CD8-positive, alpha-beta memory T cell (primary cell): ENCODE measurements at places on chromosomes 13 and 19. TPM values are rescaled to one million over a fixed set of nuclear protein-coding genes. Genes with fewer than 3 reads are reported as not detected.

GRCh38 chr19:55047951-55048350 lies 9.9 kb upstream of the GP6 start:
- H3K4me1 ChIP-seq = no peaks in the 10 kb centered on the region
- H3K4me3 ChIP-seq = no peak overlapping the region
- H3K27ac ChIP-seq = no peak overlapping the region
- no peaks in the 10 kb centered on the region for H3K27me3 ChIP-seq
- DNase-seq = no peak
- peaks cover 13% of the 10 kb centered on the region for H3K36me3 ChIP-seq

DNA sequence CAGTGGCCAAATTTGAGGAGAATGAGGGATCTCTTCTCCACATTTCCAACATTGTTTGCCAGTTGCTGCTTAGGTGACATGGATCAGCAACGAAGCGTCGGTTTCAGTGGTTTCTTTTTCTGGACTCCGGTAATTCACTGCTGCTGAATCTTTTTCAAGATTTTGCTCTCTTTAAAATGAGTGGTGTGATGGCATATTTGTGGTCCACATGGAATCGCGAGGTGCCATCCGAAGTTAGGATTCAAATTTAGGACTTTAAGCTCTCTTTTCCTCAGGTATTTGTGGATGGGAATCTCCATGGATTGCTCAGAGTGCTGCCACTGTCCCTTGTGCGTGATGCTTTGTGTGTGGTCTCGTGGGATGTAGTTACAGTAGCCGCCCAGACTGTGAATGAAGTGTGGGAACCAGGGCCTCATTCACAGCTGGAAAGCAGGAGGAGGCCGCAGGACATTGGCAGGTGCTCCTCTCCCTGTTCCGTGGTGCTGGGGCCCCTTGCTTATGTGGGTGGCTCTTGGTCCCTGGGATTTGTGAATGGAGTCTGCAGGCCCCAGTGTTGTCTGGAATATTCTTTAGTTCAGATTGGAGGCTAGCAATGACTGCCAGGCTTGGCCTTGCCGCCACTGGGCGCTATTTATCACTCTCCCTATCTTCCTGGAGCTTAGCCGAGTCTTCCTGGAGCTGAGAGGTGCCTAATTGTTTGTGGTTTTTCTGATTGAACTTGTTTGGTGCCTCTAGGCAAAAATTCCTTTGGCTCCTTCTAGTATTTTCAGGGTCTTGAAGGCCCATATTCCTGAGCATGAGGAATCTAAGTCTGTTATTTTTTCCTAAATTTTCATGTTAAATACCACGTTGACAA lies 1.5 kb downstream of the ILF3 start:
- H3K4me3 ChIP-seq = peak overlapping the region; percentile 87
- H3K36me3 ChIP-seq = peaks cover 5% of the 10 kb centered on the region
- H3K27me3 ChIP-seq = no peaks in the 10 kb centered on the region

GRCh38 chr13:42119875-42120274 lies 71.4 kb downstream of the DGKH start:
- no peak for DNase-seq
- no peaks in the 10 kb centered on the region for H3K4me1 ChIP-seq
- no peak overlapping the region for H3K27ac ChIP-seq
- H3K4me3 ChIP-seq = no peak overlapping the region
- H3K27me3 ChIP-seq = no peaks in the 10 kb centered on the region

GRCh38 chr19:35090506-35091214 lies 25.0 kb upstream of the FXYD3 start:
- no peaks in the 10 kb centered on the region for H3K36me3 ChIP-seq
- H3K27ac ChIP-seq = no peak overlapping the region
- DNase-seq = no peak
- peaks cover 18% of the 10 kb centered on the region for H3K4me1 ChIP-seq

DNA sequence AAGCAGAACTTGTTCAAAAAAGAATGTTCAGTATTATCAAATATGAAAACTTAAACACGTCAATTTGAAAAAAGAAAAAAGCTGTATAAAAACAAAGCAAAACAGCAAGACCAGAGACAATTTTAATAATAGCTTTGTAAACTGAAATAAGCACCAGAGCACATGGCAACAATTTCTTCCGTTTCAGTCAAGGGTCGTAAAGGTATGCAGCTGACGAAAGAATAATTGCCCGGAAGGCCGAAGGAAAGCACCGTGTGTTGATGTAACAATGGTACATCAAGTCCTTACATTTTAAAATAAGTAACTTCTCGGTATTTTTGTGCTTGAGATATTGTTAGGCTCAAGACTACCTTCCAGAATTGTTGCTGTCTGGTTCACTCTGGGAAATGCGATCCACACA lies 1.7 kb downstream of the PROSER1 start:
- H3K4me1 ChIP-seq = peaks cover 35% of the 10 kb centered on the region
- H3K27me3 ChIP-seq = no peaks in the 10 kb centered on the region
- DNase-seq = peak; percentile 18
- peak overlapping the region; percentile 2 for H3K27ac ChIP-seq
- no peaks in the 10 kb centered on the region for H3K36me3 ChIP-seq
- peak overlapping the region; percentile 90 for H3K4me3 ChIP-seq

DNA sequence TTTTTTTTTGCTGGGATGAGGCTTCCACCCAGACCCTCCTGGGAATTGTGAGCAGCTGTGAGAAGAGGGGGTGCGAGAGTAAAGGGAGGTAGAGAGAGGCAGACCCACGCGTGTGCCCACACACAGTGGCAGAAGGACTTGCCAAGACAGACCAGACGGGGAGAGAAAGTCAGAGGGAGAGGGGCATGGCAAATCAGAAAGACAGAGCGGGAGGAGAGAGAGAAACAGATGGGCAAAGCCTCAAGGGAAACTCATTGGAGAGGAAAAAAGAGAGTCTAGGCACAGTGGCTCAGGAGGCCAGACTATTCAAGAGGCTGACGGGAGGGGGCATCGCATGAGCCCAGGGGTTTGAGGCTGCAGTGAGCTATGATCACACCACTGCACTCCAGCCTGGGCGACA lies 17.0 kb downstream of the CATSPERG start:
- H3K27me3 ChIP-seq = no peaks in the 10 kb centered on the region
- no peaks in the 10 kb centered on the region for H3K36me3 ChIP-seq
- no peak for DNase-seq
- H3K27ac ChIP-seq = no peak overlapping the region

- DNase-seq = no peak
- H3K4me3 ChIP-seq = no peak overlapping the region
- no peaks in the 10 kb centered on the region for H3K27me3 ChIP-seq
- H3K4me1 ChIP-seq = no peaks in the 10 kb centered on the region
These were observed 1074.3 kb upstream of the SLC10A2 start for GRCh38 chr13:104140552-104140951.

GRCh38 chr13:102131246-102131645 lies 270.6 kb downstream of the FGF14 start:
- H3K27me3 ChIP-seq = no peaks in the 10 kb centered on the region
- no peaks in the 10 kb centered on the region for H3K36me3 ChIP-seq
- no peaks in the 10 kb centered on the region for H3K4me1 ChIP-seq
- no peak overlapping the region for H3K4me3 ChIP-seq
- no peak for DNase-seq

DNA sequence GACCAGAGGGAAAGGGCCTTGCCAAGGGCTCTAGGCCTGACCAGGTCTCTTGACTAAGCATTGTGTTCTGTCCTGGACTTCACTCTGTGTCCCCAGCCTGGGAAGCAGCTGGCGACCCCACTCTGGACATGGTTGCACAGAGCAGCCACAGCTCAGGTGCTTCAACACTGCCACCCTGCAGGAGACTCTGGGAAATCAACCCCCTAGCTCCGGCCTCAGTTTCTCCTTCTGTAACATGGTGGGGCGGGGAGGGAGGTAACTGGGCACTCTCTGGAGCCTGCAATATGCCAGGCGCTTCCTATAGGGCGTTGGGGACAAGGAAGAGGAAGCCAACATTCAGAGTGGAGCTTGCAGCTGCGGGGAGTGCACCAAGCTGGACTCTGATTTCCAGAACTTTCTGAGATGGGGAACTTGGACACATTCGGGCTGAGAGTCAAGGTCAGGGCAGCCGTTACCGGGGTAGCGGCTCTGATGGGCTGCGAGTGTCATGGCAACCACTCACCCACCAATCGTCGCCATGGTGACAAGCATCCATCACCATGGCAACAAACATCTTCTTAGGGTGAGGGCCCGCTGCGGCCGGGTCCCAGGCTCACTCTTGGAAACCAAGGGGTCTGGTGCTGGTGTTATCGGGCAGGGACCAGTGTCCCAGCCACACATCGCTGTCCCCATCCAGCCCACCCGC lies 12.8 kb downstream of the F2RL3 start:
- no peaks in the 10 kb centered on the region for H3K27me3 ChIP-seq
- no peak overlapping the region for H3K4me3 ChIP-seq
- H3K27ac ChIP-seq = no peak overlapping the region
- DNase-seq = no peak
- peaks cover 7% of the 10 kb centered on the region for H3K4me1 ChIP-seq

DNA sequence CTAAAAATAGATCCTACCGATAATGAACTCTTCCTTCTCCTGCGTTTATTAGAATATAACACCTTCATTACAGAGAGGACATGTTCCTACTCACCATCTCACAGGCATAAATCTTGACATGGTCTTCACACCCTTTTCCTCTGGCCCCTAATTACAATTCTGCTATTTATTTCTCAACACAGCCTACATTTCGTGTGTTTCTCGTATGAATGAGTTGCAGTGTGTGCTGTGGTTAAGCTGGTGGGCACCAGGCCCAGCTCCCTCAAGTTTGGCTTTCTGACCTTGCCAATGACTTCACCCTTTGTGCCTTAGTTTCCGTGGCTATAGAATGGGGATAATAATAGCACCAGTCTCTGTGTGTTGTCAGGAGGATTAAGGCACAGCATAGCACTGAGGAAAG lies 12.3 kb upstream of the KATNAL1 start:
- no peak for DNase-seq
- H3K27me3 ChIP-seq = no peaks in the 10 kb centered on the region
- H3K4me3 ChIP-seq = no peak overlapping the region
- no peaks in the 10 kb centered on the region for H3K36me3 ChIP-seq
- no peaks in the 10 kb centered on the region for H3K4me1 ChIP-seq
- no peak overlapping the region for H3K27ac ChIP-seq

DNA sequence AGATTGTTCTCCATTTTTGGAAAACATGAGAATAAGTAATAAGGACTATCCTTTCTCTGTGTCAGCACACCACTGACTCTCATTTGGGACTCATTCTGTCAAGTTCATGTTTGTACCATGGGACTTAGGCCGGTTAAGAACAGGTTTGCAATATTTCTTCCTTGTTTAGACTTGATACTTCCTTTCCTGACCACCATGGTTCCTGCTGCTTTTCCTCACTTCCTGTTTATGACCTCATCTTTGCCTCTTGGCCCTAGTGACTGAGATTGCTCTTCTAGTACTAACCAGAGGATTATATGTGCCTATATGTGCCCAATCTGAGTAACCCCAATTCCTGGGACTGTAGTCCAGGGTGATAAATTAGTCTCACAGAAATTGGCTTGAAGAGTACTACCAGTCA lies 32.5 kb upstream of the NDFIP2 start:
- H3K27me3 ChIP-seq = no peaks in the 10 kb centered on the region
- DNase-seq = no peak
- H3K27ac ChIP-seq = no peak overlapping the region

GRCh38 chr13:24922387-24922744 lies 158.4 kb downstream of the RNF17 start:
- peak overlapping the region; percentile 83 for H3K4me3 ChIP-seq
- no peaks in the 10 kb centered on the region for H3K27me3 ChIP-seq
- peaks cover 7% of the 10 kb centered on the region for H3K4me1 ChIP-seq
- peak overlapping the region; percentile 85 for H3K27ac ChIP-seq
- DNase-seq = no peak
- H3K36me3 ChIP-seq = no peaks in the 10 kb centered on the region

DNA sequence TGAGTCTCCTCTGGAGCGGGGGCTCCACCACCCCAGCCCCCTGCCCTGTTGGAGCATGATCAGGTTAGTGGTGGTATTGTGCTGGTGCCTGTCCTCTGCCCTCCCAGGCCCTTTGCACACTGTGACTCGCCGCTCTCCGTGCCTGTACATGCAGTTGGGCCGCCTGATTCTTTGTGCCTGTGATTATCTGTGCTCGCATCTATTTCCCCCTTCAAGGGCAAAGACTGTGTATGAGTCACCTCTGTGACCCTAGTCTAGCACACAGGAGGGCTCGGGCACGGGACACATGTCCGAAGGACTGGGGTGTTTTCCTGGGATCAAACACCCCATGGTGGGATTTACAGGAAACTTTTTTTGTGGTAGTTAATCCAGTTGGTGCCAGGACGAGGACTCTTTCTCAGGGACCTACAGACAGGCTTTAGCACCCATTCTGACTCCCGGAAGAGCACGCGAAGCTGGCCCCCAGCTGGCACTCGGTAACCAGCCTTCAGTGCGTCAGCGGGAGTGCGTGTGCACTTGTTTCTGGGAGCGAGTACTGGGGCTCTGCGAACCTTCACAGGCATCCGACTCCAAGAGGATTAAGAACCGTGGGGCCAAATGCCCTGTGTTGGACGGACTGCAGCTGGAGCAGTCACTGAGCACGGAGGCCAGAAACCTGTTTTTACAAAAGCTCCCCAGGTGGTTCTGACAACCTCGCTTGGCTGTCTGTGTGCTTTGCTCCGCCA lies 6.7 kb downstream of the PPP1R37 start:
- H3K4me3 ChIP-seq = no peak overlapping the region
- DNase-seq = no peak
- no peaks in the 10 kb centered on the region for H3K27me3 ChIP-seq
- peaks cover 64% of the 10 kb centered on the region for H3K4me1 ChIP-seq

GRCh38 chr19:51365211-51365964 lies 800 bp downstream of the ETFB start:
- no peaks in the 10 kb centered on the region for H3K36me3 ChIP-seq
- no peak for DNase-seq
- H3K27me3 ChIP-seq = no peaks in the 10 kb centered on the region
- H3K4me3 ChIP-seq = peak overlapping the region; percentile 97
- peaks cover 32% of the 10 kb centered on the region for H3K4me1 ChIP-seq
- peak overlapping the region; percentile 94 for H3K27ac ChIP-seq

- H3K36me3 ChIP-seq = no peaks in the 10 kb centered on the region
- no peak for DNase-seq
- H3K4me1 ChIP-seq = no peaks in the 10 kb centered on the region
- no peak overlapping the region for H3K4me3 ChIP-seq
- H3K27ac ChIP-seq = no peak overlapping the region
- no peaks in the 10 kb centered on the region for H3K27me3 ChIP-seq
These were observed 25.3 kb downstream of the POMP start for GRCh38 chr13:28684257-28684656.

DNA sequence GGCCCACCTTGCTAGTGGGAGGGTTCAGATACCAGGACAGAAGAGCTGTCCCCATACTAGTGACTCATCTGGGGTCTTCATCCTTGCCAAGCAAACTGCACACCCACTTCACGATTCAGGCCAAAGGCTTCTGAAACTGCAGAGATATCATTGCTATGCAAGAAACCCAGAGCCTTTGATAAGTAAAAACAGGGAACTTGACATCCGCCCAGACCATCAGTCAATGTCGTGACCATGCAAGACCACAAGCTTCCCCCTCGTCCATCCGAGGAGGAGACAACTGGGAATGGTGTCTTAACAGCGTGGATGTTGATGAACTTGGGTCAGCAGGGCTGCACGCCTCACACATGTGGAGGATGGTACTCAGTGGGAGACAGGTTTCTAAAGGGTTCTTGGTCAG lies 58.0 kb downstream of the ABCC4 start:
- peak overlapping the region; percentile 16 for H3K27ac ChIP-seq
- no peaks in the 10 kb centered on the region for H3K36me3 ChIP-seq
- H3K27me3 ChIP-seq = no peaks in the 10 kb centered on the region
- no peak overlapping the region for H3K4me3 ChIP-seq

VSIG10L gene
- 3.6 TPM for total RNA-seq

TPT1 gene
- 3,378 TPM for total RNA-seq

SMAD9 gene
- not detected for total RNA-seq

ZNF135 gene
- total RNA-seq = 1.4 TPM
